Stomach (tissue), 19 donors: ENCODE measurements at places on chromosomes 1 and 21.

DNA sequence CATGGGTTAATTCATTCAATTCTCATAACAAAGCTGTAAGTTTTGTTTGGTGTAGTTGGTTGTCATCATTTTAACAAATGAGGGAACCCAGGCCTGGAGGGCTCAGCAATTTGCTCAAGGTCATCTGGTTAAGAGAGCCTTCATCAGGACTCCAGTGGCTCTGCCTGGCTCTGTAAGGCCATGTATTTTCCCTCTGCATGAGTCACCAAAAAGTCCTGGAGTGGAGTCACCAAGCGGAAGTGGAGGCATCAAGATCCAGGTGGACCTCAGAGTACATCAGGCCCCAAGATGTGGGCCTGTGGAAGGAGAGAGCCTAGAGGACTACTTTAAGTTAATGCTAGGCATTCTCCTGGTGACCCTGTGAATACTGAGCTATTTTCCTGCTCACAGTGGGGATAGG, 30.0 kb upstream of the RBM15 start:
- no peak overlapping the region for H3K4me3 ChIP-seq
- DNase-seq, result no peak
- no peaks in the 10 kb centered on the region for H3K36me3 ChIP-seq
- H3K4me1 ChIP-seq, result peaks cover 8% of the 10 kb centered on the region
- H3K27ac ChIP-seq, result no peak overlapping the region
- no peaks in the 10 kb centered on the region for H3K27me3 ChIP-seq

GRCh38 chr1:11725616-11726015, 10.3 kb upstream of the AGTRAP start:
- H3K4me3 ChIP-seq, result no peak overlapping the region
- H3K27ac ChIP-seq, result no peak overlapping the region
- no peak for DNase-seq
- H3K36me3 ChIP-seq, result no peaks in the 10 kb centered on the region

DNA sequence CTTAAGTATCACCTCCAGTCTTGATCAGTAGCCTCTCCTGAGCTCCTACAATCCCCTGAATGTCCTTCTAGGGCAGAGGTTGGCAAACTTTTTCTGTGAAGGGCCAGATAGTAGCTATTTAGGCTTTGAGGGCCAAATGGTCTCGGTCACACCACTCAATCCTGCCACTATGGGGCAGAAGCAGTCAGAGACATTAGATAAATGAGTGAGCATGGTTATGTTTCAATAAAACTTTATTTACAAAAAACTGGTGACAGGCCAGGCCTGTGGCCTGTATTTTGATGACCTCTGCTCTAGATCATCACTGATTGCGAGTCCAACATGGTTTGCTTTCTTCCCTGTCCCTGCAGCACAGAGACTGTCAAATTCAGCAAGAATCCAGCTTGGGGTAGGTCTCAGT, 36.3 kb downstream of the LRP8 start:
- no peaks in the 10 kb centered on the region for H3K4me1 ChIP-seq
- no peak for DNase-seq
- no peak overlapping the region for H3K4me3 ChIP-seq
- no peaks in the 10 kb centered on the region for H3K27me3 ChIP-seq
- H3K36me3 ChIP-seq, result no peaks in the 10 kb centered on the region

GRCh38 chr1:109796484-109797302, 33.0 kb upstream of the EPS8L3 start:
- no peak overlapping the region for H3K4me3 ChIP-seq
- peaks cover 52% of the 10 kb centered on the region for H3K4me1 ChIP-seq
- H3K27ac ChIP-seq, result peak overlapping the region; percentile 46
- H3K36me3 ChIP-seq, result no peaks in the 10 kb centered on the region
- peak; percentile 24 for DNase-seq

DNA sequence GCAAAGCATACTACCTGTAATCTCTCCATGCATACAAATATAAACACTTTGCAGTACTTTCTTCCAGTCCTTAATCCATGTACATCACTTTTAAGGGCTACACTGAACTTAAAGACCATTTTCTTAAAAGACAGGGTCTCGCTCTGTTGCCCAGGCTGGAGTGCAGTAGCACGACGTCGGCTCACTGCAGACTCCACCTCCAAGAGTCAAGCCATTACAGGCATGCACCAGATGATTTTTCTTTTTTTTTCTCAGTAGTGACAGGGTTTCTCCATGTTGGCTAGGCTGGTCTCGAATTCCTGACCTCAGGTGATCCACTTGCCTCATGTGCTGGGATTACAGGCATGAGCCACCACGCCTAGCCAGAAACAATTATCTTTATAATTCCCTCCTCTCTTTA, 22.9 kb downstream of the PUM1 start:
- no peak overlapping the region for H3K27ac ChIP-seq
- no peak overlapping the region for H3K4me3 ChIP-seq
- DNase-seq, result no peak
- peaks cover 16% of the 10 kb centered on the region for H3K4me1 ChIP-seq
- H3K27me3 ChIP-seq, result no peaks in the 10 kb centered on the region

DNA sequence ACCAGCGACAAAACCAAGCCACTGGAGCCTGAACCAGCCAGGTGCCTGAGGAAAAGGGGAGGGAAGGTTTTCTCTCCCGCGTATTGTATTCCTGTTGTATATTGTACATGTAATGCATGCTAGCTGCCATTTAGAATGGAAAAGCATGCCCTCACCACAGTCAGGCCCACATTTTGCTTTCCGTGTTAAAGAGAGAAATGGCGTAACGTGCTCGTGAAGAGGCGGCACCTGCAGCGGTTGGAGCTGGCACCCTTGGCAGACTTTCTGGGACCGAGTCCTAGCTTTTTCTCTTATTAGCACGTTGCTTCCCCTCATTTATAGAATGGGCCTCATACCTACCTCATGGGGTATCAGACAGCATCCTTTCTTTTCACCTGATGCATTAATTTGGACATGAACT, 135.3 kb upstream of the IRF2BP2 start:
- DNase-seq, result no peak
- no peaks in the 10 kb centered on the region for H3K36me3 ChIP-seq
- no peak overlapping the region for H3K4me3 ChIP-seq
- peaks cover 17% of the 10 kb centered on the region for H3K4me1 ChIP-seq
- H3K27ac ChIP-seq, result no peak overlapping the region
- H3K27me3 ChIP-seq, result no peaks in the 10 kb centered on the region

DNA sequence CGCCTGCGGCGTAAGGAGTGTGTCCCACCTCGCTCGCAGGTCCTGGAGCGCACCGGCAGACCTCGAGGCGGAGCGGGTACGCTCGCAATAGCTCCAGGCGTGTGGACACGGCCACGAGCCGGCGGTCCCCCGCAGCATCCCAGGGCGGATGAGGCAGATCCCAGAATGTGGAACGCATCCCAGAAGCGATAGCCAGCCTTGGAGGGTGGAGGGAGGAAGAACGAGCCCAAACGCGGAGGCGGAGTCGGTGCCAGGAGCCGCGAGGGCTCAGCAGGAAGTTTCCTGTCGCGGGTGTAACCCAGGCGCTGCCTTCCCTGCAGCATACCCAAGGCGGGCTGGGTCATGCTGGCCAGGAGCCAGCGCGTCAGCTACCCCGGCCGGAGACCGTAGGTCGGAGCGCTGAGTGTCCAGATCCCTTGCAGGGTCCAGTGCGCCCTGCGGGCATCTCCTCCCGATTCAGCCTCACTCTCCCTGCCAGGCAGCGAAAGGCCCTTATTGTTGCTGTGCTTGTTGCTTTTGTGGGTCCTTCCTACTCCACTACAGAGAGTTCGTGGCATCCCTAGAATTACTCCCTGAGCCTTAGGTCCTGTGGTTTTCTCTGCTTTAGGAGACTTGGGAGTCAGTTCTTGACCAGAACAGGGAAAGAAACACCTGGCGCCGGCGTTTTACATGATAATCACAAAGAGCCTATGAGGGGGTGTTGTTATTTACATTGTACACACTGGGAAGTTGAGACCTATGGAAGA, 27.7 kb downstream of the STYXL2 start:
- peak; percentile 83 for DNase-seq
- peaks cover 9% of the 10 kb centered on the region for H3K4me1 ChIP-seq

DNA sequence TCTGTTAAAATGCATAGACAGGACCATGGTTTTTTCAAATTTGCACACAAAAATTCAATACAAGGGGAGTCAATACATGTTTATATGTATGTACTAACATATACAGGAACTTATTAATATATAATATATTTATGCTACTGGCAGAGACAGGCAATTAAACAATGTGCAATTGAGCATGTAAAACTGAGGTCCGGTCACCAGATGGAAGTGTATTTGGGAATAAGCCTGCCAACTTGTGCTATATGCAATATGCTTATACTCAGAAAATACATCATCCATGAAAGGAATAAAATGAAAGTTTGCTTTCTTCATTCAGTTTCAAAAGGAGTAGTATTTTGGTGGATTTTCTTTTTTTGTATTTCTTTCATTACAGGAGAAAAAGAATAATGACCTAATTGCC, 640.2 kb upstream of the CXADR start:
- no peak overlapping the region for H3K27ac ChIP-seq
- no peaks in the 10 kb centered on the region for H3K27me3 ChIP-seq
- no peak overlapping the region for H3K4me3 ChIP-seq
- H3K4me1 ChIP-seq, result no peaks in the 10 kb centered on the region

DNA sequence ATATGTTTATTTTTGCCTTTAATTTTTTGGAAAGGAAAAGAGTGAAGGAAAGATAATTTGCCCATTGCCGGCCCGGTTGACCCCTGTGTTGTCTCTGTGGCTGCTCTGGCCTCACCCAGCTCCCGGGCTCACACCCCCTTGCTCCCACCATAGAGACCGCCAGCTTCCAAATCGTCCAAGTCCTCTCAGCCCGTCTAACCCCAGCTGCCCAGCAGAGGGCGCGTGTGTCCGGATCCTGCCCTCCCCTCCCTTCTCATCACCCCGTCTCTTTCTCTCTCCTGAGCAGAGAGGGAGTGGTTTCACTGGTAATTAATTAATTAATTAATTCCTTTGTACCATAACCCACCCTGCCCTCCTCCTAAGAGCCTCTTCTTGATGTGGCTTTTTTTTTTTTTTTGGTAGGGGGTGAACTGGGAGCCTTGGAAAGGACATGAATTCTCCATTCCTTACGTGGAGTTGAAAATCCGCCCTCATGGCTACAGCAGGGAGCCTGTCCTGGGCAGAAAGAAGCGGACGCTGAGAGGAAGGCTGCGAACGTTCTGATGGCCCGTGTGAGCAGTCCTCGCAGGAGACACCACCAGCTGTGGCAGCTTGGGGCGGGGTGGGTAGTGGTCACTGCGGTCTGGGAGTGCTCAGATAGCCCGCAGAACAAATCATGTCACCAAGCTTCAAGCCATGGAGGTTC, 45.9 kb downstream of the KIAA0040 start:
- peaks cover 14% of the 10 kb centered on the region for H3K4me1 ChIP-seq
- no peaks in the 10 kb centered on the region for H3K27me3 ChIP-seq
- no peak overlapping the region for H3K27ac ChIP-seq
- no peak overlapping the region for H3K4me3 ChIP-seq
- H3K36me3 ChIP-seq, result no peaks in the 10 kb centered on the region

DNA sequence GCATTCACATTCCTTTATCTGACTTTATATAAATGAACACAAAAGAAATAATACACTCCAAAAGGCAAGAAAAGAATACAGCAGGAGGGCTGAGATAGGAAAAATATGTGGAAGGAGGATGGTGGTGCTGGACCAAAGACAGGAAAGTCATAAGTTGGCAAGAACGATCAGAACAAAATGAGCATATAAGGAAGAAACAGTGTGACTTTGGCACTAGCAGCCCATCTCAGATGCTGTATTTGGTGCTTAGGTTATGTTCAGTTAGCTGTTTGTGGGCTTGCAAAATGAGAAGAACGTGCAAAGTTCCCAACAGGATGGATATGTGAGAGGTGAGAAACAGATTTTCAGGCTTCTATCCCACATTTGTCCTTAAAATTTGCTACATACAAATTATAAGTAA, 719.8 kb upstream of the ADGRL4 start:
- DNase-seq, result no peak
- no peak overlapping the region for H3K27ac ChIP-seq
- no peak overlapping the region for H3K4me3 ChIP-seq
- H3K4me1 ChIP-seq, result peaks cover 7% of the 10 kb centered on the region
- no peaks in the 10 kb centered on the region for H3K27me3 ChIP-seq

- no peaks in the 10 kb centered on the region for H3K27me3 ChIP-seq
- no peaks in the 10 kb centered on the region for H3K4me1 ChIP-seq
- H3K27ac ChIP-seq, result no peak overlapping the region
- no peak overlapping the region for H3K4me3 ChIP-seq
These were observed 115.1 kb upstream of the TMEM51 start for GRCh38 chr1:15038232-15039016.

DNA sequence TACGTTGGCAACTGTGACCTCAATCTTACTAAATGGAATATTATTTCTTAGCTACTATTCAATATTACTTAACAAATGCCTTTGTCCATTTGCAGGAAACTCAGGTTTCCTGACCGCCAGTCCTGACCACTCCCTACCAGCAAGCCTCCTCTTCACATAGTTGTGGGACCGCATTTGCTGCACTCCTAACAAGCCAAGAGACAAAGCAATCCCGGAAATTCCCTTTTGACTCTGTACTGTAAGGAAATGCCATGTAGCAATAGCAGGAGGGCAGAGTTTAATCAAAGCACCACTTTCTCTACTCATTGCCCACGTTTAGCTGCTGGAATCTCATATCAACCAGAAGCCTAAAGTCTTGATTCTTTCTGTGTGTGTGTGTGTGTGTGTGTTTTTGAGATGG, 28.1 kb upstream of the ACBD6 start:
- no peak overlapping the region for H3K4me3 ChIP-seq
- no peak overlapping the region for H3K27ac ChIP-seq
- H3K36me3 ChIP-seq, result no peaks in the 10 kb centered on the region
- no peak for DNase-seq

- H3K4me3 ChIP-seq, result no peak overlapping the region
- no peak for DNase-seq
- no peak overlapping the region for H3K27ac ChIP-seq
- H3K27me3 ChIP-seq, result no peaks in the 10 kb centered on the region
These were observed 729.0 kb upstream of the BRINP3 start for GRCh38 chr1:191206513-191207207.

GRCh38 chr1:162905174-162906158, 44.5 kb upstream of the CCDC190 start:
- no peaks in the 10 kb centered on the region for H3K36me3 ChIP-seq
- no peaks in the 10 kb centered on the region for H3K27me3 ChIP-seq
- H3K27ac ChIP-seq, result peak overlapping the region; percentile 55
- DNase-seq, result peak; percentile 77

GRCh38 chr21:41706678-41707077, 60.2 kb downstream of the RIPK4 start:
- H3K4me3 ChIP-seq, result no peak overlapping the region
- H3K36me3 ChIP-seq, result no peaks in the 10 kb centered on the region
- peak overlapping the region; percentile 75 for H3K27ac ChIP-seq
- no peaks in the 10 kb centered on the region for H3K27me3 ChIP-seq
- no peak for DNase-seq

- no peaks in the 10 kb centered on the region for H3K4me1 ChIP-seq
- DNase-seq, result peak; percentile 2
- no peaks in the 10 kb centered on the region for H3K27me3 ChIP-seq
- H3K27ac ChIP-seq, result no peak overlapping the region
- H3K36me3 ChIP-seq, result no peaks in the 10 kb centered on the region
- no peak overlapping the region for H3K4me3 ChIP-seq
These were observed 891.8 kb upstream of the NCAM2 start for GRCh38 chr21:20106368-20106767.

GRCh38 chr1:98792123-98792522, 130.6 kb downstream of the SNX7 start:
- no peaks in the 10 kb centered on the region for H3K4me1 ChIP-seq
- no peaks in the 10 kb centered on the region for H3K36me3 ChIP-seq
- no peaks in the 10 kb centered on the region for H3K27me3 ChIP-seq
- H3K27ac ChIP-seq, result no peak overlapping the region

GRCh38 chr1:63931468-63931867, 157.7 kb downstream of the ROR1 start:
- peaks cover 33% of the 10 kb centered on the region for H3K4me1 ChIP-seq
- no peaks in the 10 kb centered on the region for H3K36me3 ChIP-seq
- DNase-seq, result no peak
- no peak overlapping the region for H3K27ac ChIP-seq

- no peak for DNase-seq
- no peaks in the 10 kb centered on the region for H3K27me3 ChIP-seq
- no peaks in the 10 kb centered on the region for H3K4me1 ChIP-seq
- no peak overlapping the region for H3K4me3 ChIP-seq
- no peak overlapping the region for H3K27ac ChIP-seq
These were observed 18.5 kb downstream of the COLGALT2 start for GRCh38 chr1:184019069-184019468.
